ENCODE measurements at places on chromosomes 7 and 10.

- no peak for DNase-seq
Measured at GRCh38 chr10:44963772-44964633, 4.4 kb downstream of the RASSF4 start.

DNA sequence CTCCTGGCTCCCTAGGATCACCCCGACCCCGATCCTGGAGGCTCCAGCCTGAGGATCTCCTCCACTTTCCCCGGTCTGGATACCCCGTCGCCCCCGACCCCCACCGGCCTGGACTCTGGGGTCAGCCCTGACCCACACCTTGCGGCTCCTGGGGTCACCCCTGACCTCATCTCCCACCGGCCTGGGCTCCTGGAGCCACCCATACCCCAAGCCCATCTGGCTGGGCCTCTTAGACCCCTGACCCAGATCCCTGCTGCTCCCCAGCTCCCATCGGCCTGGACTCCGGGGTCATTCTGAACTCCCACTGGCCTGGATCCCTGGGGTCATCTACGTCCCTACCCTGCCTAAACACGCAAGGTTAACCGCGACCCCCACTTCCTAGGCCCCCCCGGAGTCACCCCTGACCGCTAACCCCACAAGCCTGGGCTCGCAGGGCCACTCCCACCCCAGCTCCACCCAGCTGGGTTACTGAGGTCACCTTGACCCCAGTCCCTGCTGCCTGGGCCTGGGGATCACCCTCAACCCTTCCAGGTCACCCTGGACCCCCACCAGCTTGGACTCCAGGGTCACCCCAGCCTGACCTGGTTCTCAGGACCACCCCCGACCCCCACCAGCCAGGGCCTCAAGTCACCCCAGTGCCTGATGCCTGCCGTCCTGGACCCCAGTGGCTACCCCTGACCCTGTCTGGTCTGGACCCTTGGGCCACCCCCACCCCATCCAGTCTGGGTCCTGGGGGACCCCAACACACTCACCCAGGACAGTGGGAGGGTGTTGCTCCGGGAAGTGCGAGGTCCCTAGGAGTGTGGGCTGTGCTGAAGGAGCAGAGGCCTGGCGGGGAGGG is 1.2 kb downstream of the FOXK1 start:
- no peak for DNase-seq

- DNase-seq = no peak
Measured at GRCh38 chr7:130345136-130345535, 520 bp downstream of the CPA5 start.

- no peak for DNase-seq
Measured at GRCh38 chr10:127034790-127035189, 129.6 kb downstream of the DOCK1 start.

GRCh38 chr10:112741830-112742402 is 208.1 kb upstream of the TCF7L2 start:
- no peak for DNase-seq

- no peak for DNase-seq
Measured at GRCh38 chr10:124007102-124007772, 86.2 kb downstream of the CHST15 start.

DNA sequence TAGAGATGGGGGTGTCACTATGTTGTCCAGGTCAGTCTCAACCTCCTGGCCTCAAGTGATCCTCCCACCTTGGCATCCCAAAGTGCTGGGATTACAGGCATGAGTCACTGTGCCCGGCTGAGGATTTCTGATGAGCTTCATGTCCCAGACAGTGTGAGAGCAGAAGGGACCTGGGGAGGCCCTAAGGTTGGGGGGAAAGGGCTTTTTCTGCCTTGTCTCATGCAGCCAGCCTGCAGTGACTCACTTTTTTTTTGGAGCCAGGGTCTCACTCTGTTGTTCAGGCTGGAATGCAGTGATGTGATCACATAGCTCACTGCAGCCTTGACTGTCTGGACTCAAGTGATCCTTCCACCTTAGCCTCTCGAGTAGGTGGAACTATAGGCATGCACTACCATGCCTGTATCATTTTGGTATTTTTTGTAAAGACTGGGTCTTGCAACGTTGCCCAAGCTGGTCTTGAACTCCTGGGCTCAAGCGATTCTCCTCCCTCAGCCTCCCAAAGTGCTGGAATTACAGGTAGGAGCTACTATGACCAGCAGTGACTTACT is 14.6 kb downstream of the COL26A1 start:
- DNase-seq = no peak

DNA sequence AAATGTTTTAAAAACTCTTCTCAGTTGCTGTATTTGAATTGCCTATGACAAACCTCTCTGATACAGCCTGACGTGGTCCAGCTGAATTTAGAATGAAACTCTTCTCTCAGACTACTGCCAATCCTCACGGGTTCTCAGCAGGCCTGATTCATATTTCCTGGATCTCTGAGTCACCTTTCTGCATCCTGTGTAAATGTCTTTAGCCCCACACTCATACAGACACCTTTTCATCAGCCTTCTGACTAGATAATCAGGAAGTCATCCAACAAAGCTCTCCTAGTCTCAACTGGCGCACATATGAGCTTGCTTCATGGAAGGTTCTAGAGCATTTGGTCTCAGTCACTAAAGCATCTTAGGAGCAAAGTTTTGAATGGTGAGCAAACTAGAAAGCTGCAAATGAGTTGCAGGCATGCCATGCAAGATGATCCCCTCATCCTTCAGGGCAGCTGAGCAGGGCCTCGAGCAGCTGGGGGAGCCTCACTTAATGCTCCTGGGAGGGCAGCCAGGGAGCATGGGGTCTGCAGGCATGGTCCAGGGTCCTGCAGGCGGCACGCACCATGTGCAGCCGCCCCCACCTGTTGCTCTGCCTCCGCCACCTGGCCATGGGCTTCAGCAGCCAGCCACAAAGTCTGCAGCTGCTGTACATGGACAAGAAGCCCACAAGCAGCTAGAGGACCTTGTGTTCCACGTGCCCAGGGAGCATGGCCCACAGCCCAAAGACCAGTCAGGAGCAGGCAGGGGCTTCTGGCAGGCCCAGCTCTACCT is 182.8 kb downstream of the ARHGAP12 start:
- DNase-seq = no peak

DNA sequence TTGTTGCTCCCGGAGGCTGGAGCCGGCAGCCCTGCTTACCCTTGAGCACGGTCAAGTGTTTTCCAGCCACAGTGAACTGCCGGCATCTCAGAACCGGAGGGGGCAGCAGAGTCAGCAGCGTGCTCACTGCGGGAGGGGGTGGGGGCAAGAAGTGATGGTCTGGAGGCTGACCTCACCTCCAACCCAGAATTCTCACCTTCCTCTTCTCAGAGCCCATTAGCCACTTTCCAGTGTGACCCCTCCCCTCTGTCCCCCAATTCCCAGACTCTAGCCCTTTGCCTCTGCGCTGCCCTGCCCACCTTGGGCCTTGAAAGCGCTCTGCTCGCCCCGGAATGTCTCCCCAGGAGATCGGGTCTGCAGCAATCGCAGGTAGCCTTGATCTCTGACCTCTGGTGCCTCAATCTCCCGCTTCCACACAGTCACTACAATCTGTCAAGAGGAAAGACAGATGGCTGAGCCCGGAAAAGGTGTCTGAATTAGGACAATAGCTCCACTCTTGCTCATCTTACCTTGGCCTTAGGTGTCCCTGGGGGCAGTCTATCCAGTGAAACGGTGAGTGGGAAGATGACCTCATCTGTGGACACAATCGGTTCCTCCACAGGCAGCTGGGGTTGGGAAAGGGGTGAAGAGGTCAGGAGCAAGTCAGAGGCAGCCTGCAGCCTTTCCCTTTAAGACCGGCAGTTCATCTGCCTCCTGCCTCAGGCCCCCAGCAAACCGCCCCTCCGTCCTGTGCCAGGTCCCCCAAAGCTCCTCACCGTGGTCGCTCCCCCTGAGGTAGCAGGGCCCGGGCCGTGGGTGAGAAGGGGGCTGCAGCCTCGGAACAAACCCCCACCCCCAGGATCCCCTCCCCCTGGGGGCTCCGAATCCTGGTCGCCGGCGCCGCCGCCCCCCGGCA is 942 bp downstream of the TRAPPC14 start:
- no peak for DNase-seq

GRCh38 chr7:2799253-2799652 is 44.9 kb downstream of the GNA12 start:
- no peak for DNase-seq

GRCh38 chr7:43363035-43363791 is 219.7 kb upstream of the STK17A start:
- DNase-seq = no peak

GRCh38 chr7:2288503-2288902 is 25.7 kb downstream of the SNX8 start:
- DNase-seq = no peak

DNA sequence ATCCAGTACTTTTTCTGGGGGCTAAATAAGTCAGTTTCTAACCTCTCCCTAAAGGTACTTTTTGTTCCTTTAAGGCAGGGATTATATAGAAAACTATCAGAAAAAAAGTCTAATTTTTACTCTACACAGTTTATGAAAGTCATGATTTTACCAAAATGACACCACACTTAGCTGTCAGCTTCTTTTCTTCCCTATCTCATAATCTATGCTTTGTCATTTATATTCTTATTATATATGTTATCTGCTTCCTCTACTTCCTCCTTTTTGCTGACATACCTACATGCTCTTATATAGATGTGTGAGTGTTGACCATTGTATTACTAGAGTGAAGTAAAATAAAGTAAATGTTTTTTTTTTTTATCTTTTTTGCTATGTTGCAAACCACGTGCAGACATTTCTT is 203.9 kb upstream of the CHRM2 start:
- DNase-seq = no peak

GRCh38 chr7:36265680-36266079 is 112.6 kb downstream of the EEPD1 start:
- DNase-seq = no peak

DNA sequence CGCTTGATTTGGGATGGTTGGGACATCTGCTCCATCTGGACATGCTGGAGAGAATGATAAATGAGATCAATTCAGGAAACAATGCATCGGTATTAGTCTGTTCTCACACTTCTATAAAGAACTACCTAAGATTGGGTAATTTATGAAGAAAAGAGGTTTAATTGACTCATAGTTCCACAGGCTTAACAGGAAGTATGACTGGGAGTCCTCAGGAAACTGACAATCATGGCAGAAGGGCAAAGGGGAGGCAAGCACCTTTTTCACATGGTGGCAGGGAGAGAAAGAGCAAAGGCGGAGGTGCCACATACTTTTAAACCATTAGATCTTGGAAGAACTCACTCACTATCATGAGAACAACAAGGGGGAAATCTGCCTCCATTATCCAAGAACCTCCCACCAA is 16.8 kb upstream of the TSPAN12 start:
- no peak for DNase-seq

- DNase-seq = no peak
Measured at GRCh38 chr10:117429643-117430265, 54.5 kb upstream of the PDZD8 start.

GRCh38 chr7:121595758-121596696 is 199.9 kb upstream of the FAM3C start:
- no peak for DNase-seq

GRCh38 chr7:158472596-158472995 is 115.0 kb downstream of the PTPRN2 start:
- no peak for DNase-seq

- no peak for DNase-seq
Measured at GRCh38 chr7:73746378-73746777, 7.8 kb upstream of the ABHD11 start.

DNA sequence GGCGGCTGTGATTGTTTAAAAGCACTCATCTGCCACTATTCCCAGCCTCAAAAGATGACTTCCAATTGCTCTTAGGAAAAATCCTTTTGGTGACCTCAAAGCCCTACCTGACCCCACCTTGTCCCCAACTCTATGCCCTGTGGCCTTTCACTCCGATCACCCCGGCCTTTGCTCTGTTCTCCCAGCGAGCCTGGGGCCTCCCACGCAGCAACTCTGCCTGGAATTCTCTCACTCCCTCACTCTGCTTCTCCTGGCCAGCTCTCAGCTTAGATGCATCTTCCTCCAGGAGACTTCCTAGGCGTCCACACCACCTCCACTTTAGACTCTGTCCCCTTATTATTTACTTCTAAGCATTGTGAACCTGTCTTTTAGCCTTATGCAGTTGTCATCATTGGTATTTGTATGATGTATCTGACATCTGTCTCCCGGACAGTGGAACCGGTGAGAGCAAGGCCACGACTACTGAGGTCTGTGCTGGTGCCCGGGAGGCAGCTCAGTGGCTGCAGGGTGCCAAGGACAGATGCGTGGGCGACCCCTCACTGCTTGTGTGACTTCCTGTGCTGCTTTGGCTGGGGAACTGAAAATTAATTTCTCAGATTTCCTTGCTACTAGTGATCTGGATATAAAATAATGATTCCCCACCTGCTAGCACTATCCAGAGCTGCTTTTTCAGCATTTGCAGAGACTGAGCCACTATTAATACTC is 63.0 kb downstream of the PIP4K2A start:
- DNase-seq = no peak

GRCh38 chr7:101468546-101469275 is 106.0 kb downstream of the COL26A1 start:
- DNase-seq = no peak

DNA sequence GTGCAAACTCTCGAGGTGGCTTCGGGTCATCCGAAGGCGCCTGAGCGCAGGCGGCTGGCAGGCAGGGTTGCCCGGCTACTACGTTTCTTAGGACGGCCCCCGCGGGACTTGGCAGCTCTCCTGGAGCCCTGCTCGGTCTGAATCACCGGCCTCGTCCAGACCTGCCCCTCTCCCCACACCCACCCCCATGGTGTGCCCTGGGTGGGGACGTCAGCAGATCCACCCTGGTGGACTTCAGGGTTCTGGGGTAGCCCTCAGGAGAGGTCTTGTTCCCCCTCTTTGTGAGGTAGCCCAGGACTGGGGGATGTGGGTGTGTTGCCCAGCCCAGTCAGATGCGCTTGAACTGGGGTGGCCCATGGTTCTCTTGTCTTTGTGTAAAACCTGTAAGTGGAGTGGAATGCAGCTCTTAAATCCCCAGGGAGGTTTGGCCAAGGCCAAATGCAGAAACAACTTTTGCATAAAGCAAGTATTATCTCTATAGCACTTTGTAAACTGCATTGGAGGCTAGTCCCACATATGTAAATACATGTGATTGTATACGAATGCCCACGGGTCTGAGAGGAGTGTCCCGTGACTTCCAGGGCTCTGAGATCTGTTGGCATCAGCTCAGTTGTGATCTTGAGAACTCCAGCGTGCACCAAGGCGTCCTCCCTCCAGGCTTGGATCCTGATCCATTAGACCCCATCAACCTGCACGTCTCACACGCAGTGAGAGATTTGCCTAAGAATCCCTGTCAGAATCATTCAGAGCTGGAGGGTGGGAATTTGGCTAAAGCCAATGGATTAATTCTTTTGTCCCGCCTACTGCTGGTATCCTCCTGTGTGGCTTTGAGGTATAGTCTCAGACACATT is 1.8 kb downstream of the PFKFB3 start:
- DNase-seq = no peak

All from stimulated activated CD4-positive, alpha-beta T cell treated with anti-CD3 and anti-CD28 coated beads, Interleukin-15, amount 100 ng/mL, for 1 hour (primary cell).